ENCODE measurements at places on chromosomes 2 and 18.

DNA sequence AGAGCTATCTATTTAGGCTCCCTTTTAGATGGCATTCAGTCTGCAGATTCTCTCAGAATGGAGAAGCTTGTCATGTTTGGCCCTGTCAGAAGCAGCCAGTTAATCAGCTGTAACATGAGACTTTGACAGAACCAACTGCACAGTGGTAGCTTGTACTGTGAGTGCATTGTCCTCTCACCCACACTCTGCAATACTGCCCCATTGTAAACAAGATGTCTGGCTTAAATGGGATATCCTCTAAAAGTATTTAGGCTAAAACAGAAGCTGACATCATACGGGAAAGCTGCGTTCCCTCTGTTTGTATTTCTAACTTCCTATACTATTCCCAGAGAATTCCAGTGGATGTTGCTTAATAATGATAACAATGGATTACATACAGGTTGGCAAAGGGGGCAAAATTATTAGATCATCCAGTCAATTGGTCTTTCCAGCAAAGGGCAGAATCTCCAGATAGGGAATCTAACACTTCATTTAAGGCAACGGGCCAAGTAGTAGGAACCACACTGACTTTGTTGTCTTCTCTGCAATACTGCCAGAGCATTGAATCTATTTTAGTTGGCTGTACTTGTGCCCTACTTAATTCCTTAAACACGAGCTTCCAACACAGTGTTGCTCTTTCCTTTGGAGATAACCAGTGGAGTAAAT is 15.4 kb upstream of the STAT4 start:
- DNase-seq: peak; percentile 36

DNA sequence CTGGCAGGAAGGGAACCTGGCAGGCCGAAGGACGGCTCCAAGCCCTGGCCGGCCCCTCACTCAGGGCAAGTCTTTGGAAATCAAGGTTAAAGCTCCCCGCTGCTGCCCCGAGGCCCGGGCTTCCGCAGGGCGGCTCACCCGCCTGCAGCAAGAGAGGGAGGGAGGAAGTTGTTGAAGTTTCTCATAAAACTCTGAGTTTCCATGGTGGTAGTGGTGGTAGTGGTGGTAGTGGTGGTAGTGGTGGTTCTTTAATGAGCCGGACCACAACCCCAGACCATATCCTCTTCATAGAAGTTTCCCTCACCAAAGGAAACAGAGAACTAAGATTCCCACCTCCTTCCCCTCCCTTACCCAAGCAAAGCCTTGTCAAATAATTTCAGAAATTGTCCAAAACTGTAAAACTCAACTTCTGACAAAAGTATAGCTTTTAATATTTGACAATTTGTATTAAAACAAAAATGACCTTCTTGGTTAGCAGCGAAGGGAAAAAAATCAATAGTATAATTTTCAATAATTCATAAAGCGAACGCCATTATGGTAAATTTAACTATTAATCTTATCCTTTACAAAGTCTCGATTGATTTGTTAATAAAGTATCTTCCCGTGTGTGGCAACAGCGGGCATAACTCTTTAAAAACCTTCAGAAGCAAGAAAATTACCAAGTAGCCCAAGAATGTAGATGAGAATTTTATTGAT is 1.5 kb upstream of the HOXD10 start:
- DNase-seq: no peak

DNA sequence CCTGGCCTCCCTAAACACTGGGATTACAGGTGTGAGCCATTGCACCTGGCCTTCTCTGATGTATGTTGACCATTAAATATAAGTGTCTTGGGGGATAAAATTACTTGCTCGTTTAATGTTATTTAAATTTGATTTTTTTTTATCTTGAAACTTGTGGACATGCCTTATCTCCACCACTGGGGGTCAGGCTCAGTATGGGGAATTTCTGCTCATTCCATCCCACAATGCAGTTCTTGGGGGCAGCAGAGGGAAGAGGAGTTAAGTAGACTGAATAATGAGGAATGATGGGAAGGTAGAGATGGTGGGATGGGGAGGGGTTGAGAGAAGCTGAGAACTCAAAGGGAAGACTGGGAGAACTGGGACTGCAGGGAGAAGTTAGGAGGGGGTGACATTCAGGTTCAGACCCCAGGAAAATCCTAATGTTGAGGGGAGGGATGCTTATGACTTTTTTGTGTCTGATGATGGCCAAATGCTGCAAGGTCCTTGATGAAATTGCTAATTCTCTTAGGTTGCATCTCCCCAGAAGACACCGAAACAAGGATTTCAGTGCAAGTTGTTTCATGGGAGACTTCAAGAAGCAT is 174.2 kb downstream of the MIB1 start:
- DNase-seq: no peak

DNA sequence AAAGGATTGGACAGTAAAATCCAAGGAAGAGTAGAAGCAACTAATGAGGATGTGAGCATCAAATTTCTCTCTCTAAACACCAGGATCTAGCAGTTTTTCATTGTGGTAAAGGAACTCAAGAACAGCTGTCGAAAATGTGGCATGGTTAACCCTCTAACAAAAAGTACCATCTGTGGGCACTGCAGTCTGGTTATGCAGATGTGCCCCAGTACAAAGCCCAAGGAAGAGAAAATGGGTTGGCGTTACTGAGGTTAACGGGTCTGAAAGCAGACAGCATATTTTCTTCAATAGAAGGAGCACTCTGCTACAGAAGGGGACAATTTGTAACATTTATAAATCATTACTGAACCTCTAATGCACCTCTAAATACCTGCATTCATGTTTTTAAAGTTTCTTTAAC is 253.0 kb upstream of the HNRNPA3 start:
- DNase-seq: no peak

- no peak for DNase-seq
These were observed 50.6 kb downstream of the COL5A2 start for GRCh38 chr2:189128970-189129369.

- no peak for DNase-seq
These were observed 439.7 kb upstream of the TNP1 start for GRCh38 chr2:217299590-217299989.

GRCh38 chr2:226739545-226740030 is 60.0 kb downstream of the IRS1 start:
- DNase-seq: no peak

DNA sequence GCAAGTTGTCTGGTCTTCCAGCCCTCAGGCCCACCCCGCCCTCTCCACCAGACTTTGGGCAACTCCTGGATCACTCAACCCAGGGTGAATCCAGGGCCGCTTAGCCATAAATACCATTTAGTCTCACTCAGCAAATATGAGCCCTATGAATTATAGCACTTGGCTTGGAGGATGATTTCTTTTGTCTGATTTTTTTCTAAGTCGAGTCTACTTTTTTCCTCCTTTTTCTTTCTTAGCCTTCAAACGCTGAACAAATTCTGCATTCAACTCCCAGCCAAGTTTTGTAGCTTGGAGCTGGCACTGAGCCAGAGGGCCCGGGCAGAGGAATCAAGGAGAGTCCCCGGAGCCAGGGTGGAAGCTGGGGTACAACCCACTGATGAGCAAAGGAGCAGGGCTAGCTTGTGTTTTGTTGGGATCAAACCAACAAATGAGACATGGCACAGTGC is 48.7 kb downstream of the SERTAD2 start:
- no peak for DNase-seq

GRCh38 chr2:105262651-105263091 is 21.1 kb downstream of the GPR45 start:
- DNase-seq: no peak

- no peak for DNase-seq
These were observed 10.6 kb upstream of the PROC start for GRCh38 chr2:127407661-127408003.

DNA sequence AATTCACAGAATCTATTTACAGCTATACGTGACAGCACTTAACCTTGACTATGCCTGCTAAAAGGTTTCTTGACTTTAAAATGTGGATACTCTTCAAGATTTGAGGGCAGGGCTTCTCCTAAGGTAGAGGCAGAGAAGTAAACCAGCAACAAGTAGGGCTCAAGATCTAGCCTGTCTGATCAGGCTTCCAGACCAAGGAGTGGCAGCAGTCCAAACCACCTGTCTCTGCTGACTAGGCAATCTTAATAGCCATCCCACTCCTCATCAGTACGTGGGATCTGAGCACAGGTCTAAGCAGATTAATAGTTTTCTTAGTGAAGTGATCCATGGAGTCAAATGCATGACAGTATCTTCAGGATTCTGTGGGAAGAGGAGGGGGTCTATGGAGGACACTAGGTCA is 100.4 kb downstream of the GPD2 start:
- no peak for DNase-seq

GRCh38 chr2:71538656-71539265 is 85.4 kb downstream of the DYSF start:
- DNase-seq: no peak

- DNase-seq: no peak
These were observed 30.1 kb upstream of the CAB39 start for GRCh38 chr2:230682546-230682945.

- no peak for DNase-seq
These were observed 2.9 kb downstream of the TBR1 start for GRCh38 chr2:161418715-161419637.

GRCh38 chr18:12750076-12750714 is 47.4 kb downstream of the PSMG2 start:
- DNase-seq: no peak

GRCh38 chr2:157194097-157194688 is 63.3 kb upstream of the GALNT5 start:
- DNase-seq: no peak

- no peak for DNase-seq
These were observed 60.0 kb downstream of the CABLES1 start for GRCh38 chr18:23194997-23195957.

DNA sequence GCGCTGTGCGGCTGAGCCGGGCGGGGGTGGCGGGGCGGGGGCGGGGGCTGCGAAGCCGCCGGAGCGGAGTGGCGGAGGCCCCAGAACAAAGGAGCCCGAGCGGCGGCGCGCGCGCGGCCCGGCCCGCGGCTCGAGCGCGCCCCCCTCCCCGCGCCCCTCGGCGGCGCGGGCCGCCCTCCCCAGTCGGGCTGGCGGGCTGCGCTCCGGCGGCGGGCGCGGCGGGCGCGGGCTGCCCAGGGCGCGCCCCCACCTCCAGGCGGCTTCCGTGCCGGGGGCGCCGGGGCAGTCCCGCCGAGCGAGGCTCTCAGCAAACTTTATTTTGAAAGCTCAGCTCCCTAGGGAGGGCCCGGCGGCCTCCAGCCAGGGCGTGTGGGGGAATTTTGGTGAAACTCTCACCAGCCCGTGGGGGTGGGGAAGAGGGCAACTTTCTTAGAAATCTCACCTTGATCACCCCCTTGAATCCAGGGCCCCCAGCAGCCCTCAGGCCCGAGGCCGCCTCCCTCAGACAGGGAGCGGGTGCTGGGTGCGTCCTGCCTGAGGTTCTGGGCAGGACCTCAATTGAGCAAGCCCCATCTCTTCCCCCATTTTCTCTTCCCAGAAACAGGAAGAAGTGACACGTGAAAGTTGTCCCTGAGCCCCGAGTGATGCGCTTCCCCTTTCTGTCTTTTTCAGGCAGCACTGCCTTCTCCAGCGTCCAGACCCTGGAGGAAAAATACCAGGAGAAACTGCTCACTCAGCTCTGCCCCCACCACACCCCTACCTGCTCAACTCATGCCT is 786 bp downstream of the TET3 start:
- no peak for DNase-seq

- DNase-seq: no peak
These were observed 154.6 kb downstream of the WDSUB1 start for GRCh38 chr2:159131914-159132281.

- DNase-seq: no peak
These were observed 167.0 kb upstream of the HAAO start for GRCh38 chr2:42959234-42960001.

DNA sequence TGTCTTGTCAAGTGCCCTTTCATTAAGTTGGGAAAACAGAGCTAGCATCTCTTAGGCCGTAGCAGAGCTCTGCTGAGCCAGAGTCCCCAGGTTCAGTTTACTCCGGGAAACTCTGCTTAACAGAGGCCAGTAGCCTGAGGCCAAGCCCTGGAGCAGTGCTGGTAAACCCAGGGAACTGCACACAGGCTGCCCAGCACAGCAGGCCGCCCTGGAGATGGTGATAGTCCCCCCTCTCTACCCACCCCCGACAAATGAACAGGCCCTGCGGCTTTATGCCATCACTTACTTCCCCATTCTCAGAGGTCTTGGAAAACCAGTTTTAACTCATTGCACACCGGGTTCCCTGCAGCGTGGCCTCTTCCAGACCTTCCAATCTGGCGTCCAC is 3.5 kb downstream of the CNNM4 start:
- no peak for DNase-seq

DNA sequence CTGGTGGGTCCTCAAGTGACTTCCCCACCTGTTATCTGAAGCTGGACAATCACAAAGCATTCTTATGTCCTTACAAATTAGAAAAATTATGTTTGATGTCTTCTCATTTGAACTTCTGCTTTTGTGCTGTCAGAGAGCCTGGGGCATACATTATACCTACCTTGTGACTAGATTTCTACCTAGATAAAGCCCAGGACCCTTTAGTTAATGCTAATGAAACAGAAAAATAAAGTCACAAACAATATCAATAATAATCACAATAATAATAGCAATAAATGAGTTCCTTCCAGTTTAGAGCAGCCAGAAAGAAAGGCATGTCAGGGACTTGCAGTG is 456.4 kb downstream of the SETBP1 start:
- DNase-seq: no peak

- DNase-seq: no peak
These were observed 9.3 kb upstream of the MGAT5 start for GRCh38 chr2:134244587-134244986.

- DNase-seq: no peak
These were observed 108.3 kb downstream of the SPP2 start for GRCh38 chr2:234158812-234159211.

DNA sequence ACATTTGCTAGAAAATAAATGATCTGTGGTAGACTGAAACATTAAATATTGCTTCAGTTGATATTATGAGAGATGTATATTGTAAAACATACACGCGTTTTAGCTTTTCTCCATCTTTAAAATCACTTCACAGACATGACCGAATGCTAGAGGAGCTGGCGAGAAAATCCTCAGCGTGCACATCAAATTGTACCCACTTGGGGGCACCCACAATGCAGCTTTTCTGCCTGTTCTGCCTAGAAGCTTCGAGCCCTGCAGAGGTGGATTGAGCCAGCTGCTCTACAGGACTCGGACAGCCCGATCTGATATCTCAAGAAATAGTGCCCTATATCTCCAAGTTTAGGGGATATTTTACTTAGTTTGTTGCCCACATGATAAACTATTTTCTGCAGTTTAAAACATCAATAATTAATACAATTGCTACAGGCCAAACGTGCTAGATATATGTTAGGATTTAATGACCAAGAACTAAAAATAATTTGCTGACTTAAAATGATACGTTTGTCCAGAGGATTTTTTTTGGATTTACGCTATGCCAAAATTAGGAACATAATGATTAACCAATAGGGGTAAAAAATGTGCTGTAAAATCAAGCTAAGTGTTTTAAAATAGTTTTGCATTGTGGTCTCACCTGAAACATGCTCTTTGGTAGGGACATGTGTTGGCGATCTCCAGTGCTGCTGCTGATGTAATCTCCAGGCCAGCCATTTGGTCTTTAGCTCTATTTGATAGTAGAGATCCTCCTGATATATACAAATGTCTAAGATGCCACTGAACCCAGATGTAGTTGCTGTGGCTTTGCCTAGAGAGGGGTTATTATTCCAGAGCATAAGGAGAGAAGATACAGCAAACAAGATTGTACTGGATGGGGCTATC is 22.3 kb upstream of the ATP5MC3 start:
- no peak for DNase-seq
